ENCODE measurements at places on chromosomes 3 and 15. TPM values are rescaled to one million over a fixed set of nuclear protein-coding genes. Genes with fewer than 3 reads are reported as not detected.
A peak's percentile ranks its signal among the peaks of the same experiment; 100 is the strongest.

STAB1 gene
- total RNA-seq = not detected

GRCh38 chr3:191774485-191774884, 313.5 kb downstream of the PYDC2 start:
- no peak overlapping the region for H3K27ac ChIP-seq
- no peak overlapping the region for H3K4me3 ChIP-seq
- H3K36me3 ChIP-seq = no peaks in the 10 kb centered on the region
- H3K4me1 ChIP-seq = no peaks in the 10 kb centered on the region
- H3K27me3 ChIP-seq = no peaks in the 10 kb centered on the region

GRCh38 chr15:74215958-74216357, 13.4 kb upstream of the STRA6 start:
- H3K4me1 ChIP-seq = peaks cover 3% of the 10 kb centered on the region
- DNase-seq = no peak

DNA sequence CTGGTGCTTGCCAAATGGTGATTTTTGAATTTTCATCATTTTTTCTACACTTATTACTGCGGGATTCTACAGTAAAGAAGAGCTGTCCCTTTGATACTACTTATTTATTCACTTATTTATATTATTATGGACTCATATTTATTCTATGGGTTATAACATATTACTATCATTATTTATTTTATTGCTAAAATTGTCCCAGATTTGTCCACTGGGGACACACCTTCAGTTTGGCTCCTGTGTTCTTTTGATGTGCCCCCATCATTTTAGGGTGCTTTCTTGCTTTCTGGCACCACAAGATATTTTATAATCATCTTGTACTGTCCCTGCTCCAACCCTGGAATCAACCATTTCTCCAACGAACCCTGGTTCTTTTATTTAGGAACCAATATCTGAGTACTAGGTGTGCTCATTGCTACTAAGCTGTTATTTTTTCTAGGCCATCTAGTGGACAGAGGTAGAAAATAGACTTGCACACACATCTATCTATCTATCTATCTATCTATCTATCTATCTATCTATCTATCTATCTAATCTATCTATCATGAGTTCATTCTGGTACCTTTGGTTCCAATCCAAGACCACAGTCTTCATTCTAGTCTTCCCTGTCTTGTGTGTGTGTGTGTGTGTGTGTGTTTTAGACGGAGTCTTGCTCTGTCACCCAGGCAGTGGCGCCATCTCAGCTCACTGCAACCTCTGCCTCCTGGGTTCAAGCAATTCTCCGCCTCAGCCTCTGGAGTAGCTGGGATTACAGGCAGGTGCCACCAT, 16.0 kb downstream of the SLC22A14 start:
- no peak overlapping the region for H3K4me3 ChIP-seq
- DNase-seq = peak; percentile 59
- H3K27me3 ChIP-seq = no peaks in the 10 kb centered on the region
- no peaks in the 10 kb centered on the region for H3K36me3 ChIP-seq
- no peak overlapping the region for H3K27ac ChIP-seq

GRCh38 chr3:65748326-65748725, 290.4 kb downstream of the MAGI1 start:
- no peak for DNase-seq
- no peaks in the 10 kb centered on the region for H3K27me3 ChIP-seq
- no peak overlapping the region for H3K4me3 ChIP-seq
- no peaks in the 10 kb centered on the region for H3K4me1 ChIP-seq
- no peaks in the 10 kb centered on the region for H3K36me3 ChIP-seq

ITGB5 gene
- 0.86 TPM for total RNA-seq

DNA sequence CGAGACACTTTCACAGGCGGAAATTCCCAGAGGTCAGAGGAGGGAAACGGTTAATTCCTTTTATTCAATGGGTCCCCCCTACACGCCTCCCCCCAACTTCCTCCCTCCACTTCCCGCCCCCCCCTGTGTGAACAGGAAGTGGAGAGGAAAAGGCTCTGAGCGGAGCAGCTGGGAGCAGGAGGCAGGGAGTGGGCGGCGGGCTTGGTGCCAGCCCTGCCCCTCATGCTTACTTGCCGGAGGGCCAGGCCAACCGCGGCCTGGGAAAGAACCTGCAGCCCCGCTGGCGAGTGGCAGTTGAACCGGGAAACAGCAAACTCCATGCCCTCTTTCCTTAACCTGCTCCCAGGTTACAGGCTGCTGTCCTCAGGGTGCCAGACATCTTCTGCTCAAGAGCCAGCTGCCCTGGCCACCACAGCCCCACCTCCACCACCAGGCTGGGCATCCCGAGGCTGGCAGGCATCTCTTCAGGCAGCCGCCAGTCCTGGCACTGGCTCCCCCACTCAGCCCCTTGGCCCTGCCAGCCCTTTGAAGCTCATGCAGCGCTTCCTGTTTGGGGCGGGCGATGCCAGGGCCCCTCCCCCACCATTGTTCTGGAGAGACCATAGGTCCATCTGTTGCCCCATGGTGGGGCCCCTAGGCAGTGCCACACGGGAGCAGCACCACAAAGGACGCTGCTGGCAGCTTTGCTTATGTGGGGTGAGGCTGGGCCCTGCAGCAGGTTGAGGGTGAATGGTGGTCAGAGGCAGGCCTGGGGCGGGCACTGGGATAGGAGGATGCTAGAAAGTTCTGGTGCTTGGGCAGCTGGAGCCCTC, 12.9 kb downstream of the VPS18 start:
- H3K4me3 ChIP-seq = peak overlapping the region; percentile 92
- no peaks in the 10 kb centered on the region for H3K36me3 ChIP-seq
- peaks cover 24% of the 10 kb centered on the region for H3K4me1 ChIP-seq
- peak overlapping the region; percentile 57 for H3K27ac ChIP-seq
- no peaks in the 10 kb centered on the region for H3K27me3 ChIP-seq

GRCh38 chr15:25441111-25441510, 2.3 kb upstream of the UBE3A start:
- no peak overlapping the region for H3K27ac ChIP-seq
- H3K36me3 ChIP-seq = peaks cover 15% of the 10 kb centered on the region
- H3K4me1 ChIP-seq = peaks cover 27% of the 10 kb centered on the region
- no peaks in the 10 kb centered on the region for H3K27me3 ChIP-seq

DNA sequence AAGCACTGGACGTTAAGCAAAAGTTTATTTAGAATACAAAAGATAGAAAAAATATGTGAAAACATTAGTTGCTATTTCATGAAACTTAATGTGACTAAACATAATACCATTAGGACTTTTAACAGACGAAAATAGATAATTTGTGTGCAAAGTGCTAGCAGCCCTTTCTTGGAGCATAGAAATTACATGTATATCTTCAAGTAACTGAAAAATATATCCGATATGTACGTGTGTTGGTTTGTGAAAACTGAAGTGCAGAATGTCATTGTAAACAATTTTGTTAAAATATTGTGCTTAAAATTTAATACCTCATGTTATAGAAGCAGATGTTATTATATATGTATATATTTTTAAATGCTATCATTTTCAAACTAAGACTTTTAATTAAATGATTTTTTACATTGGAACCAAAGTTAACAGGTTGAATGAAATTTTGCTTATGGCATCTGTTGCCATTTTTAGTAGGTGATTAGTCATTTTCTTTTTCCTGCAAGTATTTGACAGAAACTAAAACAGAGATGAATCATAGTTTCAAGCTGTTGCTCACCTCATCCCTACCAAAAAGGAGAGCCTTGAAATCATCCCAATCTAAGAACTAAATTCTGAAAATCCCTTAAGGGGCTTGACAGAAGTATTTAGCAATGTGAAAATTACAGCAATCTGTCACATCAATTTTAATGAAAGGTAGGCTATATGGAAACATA, 334.8 kb downstream of the NAALADL2 start:
- H3K4me1 ChIP-seq = no peaks in the 10 kb centered on the region
- DNase-seq = no peak
- no peaks in the 10 kb centered on the region for H3K36me3 ChIP-seq
- H3K27ac ChIP-seq = no peak overlapping the region
- H3K4me3 ChIP-seq = no peak overlapping the region

- no peak overlapping the region for H3K4me3 ChIP-seq
- H3K27ac ChIP-seq = no peak overlapping the region
- no peaks in the 10 kb centered on the region for H3K4me1 ChIP-seq
- no peaks in the 10 kb centered on the region for H3K27me3 ChIP-seq
- H3K36me3 ChIP-seq = no peaks in the 10 kb centered on the region
Measured at GRCh38 chr3:83096-83495, 113.5 kb upstream of the CHL1 start.

DNA sequence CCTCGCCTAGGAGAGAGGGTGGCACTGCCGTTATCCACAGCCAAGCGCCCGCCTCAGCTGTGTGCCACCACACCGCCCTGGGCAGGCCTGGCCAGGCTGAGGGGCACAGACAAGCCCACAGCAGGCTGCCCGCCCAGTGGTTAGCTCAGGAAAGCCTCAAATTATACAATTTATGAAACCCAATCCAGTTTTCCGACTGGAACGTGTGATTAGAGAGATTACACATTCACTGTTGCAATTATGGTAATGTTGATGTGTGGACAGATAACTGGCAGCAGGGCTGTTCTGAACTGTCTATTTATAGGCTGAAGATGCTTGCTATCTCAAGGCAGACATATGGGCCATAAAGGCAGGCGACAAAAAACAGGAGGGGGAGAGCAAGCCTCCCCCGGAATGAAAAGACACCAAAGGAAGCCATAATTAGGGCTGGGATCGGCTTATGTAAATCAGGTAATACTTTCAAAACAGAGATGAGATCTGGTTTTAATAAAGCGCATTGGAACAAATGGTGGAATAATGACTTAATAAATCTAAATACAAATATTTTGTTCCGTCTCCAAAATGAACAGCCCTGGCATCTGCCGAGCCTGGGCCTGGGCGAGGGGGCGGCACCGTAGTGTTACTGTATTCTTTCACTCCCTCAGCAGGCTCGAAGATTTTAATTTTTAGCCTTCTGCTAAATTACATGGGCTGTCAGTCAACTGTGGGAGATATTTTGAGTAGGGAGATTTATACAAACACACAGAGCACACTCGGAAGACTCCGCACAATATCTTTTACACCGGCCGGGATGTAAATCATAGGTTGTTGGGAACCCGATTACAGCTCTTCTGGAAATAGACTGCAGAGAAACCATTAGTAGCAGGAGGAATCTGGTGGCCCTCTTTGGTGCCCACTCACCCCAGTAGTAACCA, 103.1 kb upstream of the TLE3 start:
- H3K36me3 ChIP-seq = no peaks in the 10 kb centered on the region
- peak; percentile 84 for DNase-seq
- peak overlapping the region; percentile 57 for H3K4me3 ChIP-seq
- peaks cover 82% of the 10 kb centered on the region for H3K4me1 ChIP-seq
- H3K27me3 ChIP-seq = no peaks in the 10 kb centered on the region

SMCO1 gene
- not detected for total RNA-seq

OXNAD1 gene
- 23.3 TPM for total RNA-seq

DNA sequence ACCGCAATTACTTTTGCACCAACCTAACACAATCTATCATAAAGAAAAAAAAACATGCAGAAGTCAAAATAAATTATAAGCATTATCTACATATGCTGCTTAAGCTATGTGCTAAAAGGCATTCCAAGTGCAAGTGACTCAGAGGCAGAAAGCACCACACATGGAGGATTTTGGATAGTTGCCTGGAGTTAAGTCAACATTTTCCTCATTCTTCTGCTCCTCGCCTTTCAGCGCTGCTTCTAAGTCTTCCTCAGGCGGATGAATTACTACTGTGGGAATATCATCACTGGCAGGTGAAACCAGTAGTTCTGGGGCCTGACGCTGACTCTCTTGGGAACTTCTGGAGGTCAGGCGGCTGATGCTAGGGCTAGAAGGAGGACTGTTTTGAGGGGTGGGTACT, 53.1 kb downstream of the SLC4A7 start:
- H3K27ac ChIP-seq = no peak overlapping the region
- H3K4me3 ChIP-seq = no peak overlapping the region

CDHR4 gene
- not detected for total RNA-seq

DNA sequence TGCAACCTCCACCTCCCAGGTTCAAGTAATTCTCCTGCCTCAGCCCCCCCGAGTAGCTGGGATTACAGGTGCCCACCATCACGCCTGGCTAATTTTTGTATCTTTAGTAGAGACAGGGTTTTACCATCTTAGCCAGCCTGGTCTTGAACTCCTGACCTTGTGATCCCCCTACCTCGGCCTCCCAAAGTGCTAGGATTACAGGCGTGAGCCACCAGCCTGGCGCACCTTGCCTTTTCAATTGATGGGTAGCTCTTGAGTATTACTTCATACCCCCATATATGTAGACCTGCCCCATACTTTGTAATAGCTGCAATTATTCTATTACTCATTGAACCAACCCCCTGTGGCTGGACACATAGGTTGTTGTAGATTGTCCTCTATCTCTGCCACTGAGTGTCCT, 101.3 kb downstream of the LRRK1 start:
- no peak overlapping the region for H3K4me3 ChIP-seq
- H3K27me3 ChIP-seq = no peaks in the 10 kb centered on the region
- peaks cover 95% of the 10 kb centered on the region for H3K36me3 ChIP-seq
- DNase-seq = no peak
- no peak overlapping the region for H3K27ac ChIP-seq
- no peaks in the 10 kb centered on the region for H3K4me1 ChIP-seq

DNA sequence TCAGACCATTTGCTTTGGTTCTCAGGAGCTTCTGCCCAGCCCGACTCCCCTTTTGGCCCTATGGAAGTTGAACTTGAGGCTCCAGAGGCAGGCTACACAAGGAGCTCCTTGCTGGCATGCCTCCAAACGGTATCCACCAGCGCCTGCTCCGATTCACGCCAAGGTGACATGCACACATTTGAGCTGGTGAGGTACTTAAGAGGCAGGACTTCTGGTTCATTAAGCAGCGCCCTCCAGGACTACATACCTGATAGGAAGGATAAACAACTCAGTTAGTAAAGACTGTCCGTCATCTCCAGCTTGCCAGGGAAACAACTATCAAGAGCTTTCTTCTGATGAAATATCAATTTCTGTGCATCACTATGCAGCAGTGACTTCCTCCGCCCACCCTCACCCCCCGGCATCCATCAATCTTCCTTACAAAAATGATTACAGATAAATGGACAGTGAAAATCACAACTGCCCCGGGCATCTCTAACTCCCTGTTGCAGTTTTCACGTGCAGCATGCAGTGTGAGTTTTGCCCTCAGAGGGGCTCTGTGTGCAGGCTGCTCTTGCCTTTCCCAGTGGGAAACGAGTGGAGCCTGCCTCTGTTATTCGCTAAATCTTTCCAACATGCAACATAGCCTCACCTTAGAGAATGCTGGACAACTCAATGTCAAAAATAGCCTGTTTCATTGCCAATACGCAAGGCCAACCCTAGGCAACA, 122.9 kb downstream of the ARRDC4 start:
- H3K36me3 ChIP-seq = no peaks in the 10 kb centered on the region
- no peak for DNase-seq
- no peaks in the 10 kb centered on the region for H3K4me1 ChIP-seq
- no peak overlapping the region for H3K27ac ChIP-seq
- no peaks in the 10 kb centered on the region for H3K27me3 ChIP-seq
- H3K4me3 ChIP-seq = no peak overlapping the region

GRCh38 chr3:18144571-18144970, 280.6 kb downstream of the SATB1 start:
- DNase-seq = no peak
- no peaks in the 10 kb centered on the region for H3K27me3 ChIP-seq
- H3K36me3 ChIP-seq = no peaks in the 10 kb centered on the region

Data from Karpas-422 (cell line).